ENCODE measurements at places on chromosomes 11 and 22.
A peak's percentile ranks its signal among the peaks of the same experiment; 100 is the strongest.

DNA sequence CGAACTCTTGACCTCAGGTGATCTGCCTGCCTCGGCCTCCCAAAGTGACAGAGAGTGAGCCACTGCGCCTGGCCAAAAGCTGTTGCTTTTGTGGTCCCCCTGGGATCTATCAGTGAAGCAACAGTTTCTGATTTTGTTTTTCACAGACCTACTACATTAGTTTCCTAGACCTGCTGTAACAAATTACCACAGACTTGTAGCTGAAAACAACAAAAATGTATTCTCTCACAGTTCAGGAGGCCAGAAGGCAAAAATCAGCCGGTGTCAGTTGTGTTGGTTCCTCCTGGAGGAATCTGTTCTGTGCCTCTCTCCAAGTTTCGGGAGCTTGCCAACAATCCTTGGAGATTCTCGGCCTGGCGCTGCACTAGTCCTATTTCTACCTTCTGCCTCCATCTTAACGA, 8.5 kb upstream of the SLC35C1 start:
- peak; percentile 59 for DNase-seq

DNA sequence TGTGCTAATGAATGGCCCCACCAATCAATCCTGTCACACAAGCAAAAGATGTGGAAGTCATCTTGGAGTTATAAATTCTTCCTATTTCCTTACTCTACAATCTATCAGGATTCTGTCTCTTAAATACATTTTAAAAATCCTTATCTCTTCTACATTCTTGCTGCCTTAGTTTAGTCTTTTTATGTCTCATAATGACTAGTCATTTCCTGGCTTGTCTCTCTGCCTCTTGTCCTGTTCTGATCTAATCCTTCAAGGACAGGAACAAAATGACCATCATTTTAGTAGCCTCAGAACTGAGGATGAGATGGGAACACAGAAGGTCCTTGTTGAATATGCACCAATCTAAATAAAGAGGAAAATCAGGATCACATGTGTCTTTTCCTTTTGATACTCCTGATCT, 56.6 kb upstream of the LIN7C start:
- no peak for DNase-seq

- DNase-seq: peak; percentile 81
These were observed 261.5 kb downstream of the LARGE1 start for GRCh38 chr22:33658775-33659174.

DNA sequence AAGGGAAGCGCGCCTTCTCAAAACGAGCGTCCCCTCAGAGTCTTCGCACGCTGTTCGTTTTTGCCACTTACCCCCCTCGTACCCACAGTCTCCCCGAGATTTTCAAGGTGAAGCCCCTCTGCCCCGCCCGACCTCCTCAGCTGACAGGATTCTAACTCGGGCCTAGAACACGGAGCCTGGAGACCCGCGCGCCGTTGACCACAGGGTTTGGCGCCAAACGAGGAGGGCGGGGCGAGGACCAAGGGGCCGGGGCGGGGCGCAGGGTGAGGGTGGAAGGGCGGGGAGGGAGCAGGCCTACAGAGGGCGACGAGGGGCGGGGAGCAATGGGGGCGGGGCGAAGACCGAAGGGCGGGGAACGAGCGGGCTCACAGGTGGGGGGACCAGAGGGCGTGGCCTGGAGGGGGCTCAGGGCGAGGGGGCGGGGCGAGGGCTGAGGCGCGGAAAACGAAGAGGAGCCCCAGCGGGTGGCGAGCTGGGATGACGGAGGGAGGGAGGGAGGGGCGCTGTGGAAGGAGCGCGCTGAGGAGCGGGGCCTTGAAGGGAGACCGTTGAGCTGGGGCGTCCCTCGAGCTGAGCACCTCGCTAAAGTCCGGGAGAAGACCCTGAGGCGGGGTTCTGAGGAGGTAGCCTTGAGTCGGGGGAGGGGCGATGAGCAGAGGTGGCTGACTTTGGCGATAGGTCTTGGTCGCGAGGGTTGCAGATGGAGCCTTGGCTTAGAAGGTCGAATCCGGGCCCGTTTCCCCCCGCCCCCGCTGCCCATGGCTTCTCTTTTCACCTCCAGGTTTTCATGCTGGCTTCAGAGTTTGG, at the start of gene DMC1:
TSS of gene DMC1 (minus strand) at position 212 of the 807 bp plus-strand sequence. CDS start 1,927 bp downstream, outside the sequence.
- DNase-seq: peak; percentile 98

DNA sequence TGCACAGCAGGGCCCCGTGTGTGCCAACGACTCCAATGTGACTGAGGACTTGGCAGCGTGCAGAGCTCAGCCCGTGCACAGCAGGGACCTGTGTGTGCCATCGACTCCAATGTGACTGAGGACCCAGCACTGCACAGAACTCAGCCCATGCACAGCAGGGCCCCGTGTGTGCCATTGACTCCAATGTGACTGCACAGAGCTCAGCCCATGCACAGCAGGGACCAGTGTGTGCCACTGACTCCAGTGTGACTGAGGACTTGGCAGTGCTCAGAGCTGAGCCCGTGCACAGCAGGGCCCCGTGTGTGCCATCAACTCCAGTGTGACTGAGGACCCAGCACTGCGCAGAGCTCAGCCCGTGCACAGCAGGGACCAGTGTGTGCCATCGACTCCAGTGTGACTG, 347.8 kb upstream of the B3GAT1 start:
- no peak for DNase-seq

Measured in sigmoid colon (tissue), 7 donors.